ENCODE measurements at places on chromosomes 3 and 15.
A peak's percentile ranks its signal among the peaks of the same experiment; 100 is the strongest.

- DNase-seq: no peak
Measured at GRCh38 chr15:98799461-98800390, 151.4 kb downstream of the IGF1R start.

DNA sequence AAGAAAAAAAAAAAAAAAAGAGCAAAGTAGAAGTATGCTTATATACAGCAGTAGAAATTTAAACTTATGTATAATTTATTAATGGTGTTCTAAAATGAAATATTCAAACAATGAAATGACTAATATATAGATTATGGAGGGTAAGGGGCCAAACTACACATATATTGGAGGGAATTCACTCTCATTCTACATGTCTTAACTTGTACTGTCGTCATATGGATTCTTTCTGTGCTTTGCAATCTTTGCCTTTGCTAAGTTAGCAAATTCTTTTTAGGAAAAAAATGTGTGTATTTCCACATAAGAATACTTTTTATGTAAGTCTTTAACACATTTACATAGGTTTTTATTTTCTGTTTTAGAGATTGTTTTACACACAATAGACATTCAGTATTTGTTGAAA lies 118.9 kb upstream of the MBNL1 start:
- no peak for DNase-seq

- DNase-seq: no peak
Measured at GRCh38 chr15:50493625-50494024, 52.8 kb downstream of the USP50 start.

- no peak for DNase-seq
Measured at GRCh38 chr3:66828303-66828702, 169.8 kb upstream of the KBTBD8 start.

DNA sequence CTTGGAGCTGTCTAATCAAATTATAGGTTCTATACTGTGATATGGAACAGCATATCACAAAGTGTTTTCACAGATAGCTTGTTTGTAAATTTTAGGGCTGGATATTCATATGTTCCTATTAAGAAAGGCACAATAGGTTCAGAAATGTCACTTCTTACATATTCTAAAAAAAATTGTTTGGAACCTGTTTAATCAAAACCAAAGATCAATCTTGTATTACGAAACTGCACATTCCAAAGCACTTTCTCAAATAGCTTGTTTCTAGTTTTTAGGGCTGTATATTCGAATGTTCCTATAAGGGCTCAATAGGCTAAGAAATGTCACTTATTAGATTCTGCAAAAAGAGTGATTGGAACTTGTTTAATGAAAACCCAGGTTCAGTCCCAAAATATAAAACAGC lies 67.4 kb upstream of the OSBPL11 start:
- no peak for DNase-seq

DNA sequence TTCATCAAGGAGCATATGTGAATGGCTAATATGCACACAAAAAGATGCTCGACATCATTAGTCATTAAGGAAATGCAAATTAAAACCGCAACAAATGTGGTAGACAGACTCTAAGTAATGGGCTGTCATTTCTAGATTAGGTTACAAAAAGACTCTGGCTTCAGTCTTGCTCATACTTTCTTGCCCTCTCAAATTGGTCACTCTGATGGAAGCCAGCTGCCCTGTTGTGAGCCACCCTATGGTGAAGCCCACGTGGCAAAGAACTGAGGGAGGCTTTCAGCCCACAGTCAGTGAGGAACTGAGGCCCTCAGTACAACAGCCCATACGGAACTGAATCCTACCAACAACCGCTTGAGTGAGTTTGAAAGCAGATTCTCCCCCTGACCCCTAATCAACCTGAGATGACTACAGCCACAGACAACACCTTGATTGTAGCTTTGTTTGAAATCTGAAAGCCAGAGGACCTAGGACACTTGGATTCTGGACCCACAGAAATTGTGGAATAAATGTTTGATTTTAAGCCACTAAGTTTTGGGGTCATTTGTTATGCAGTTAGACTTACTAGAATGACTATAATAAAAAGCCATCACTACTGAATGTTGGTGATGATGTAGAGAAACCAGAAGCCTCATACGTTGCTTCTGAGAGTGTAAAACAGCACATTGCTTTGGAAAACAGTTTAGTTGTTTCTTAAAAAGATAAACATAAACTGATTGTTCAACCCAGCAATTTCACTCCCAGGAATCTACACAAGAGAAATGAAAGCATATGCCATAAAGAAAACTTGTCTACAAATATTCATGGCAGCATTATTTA lies 45.7 kb downstream of the EHHADH start:
- DNase-seq: peak; percentile 43

DNA sequence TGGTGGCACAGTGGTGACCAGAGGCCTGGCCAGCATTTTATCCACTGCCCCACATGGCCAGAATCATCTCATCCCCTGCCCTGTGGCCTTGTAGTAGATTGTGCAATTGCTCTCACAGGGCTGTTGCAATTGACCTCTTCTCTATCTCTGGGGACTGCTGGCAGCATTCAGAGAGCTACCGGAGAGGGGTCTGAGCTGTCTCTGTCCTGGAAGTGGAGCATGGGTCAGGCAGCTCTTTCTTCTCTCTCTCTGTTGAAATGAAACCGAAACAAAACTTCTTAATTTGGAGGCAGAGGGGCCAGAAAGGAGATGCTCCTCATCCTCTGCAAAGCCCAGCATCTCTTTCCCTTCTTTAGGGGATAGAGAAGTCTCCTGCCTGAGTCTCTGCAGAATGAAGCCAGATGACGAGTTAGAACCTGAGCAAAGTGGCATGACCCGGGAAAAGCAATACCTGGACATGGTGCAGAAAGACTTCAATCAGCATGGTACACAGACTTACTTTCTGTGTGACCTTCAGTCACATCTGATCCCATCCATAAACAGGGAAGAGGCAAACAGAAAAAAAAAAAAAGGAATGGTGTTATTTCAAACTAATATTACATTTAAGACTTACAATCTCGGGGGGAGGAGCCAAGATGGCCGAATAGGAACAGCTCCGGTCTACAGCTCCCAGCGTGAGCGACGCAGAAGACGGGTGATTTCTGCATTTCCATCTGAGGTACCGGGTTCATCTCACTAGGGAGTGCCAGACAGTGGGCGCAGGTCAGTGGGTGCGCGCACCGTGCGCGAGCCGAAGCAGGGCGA lies 144.5 kb upstream of the BCL6 start:
- DNase-seq: no peak

- no peak for DNase-seq
Measured at GRCh38 chr15:72585476-72586058, 68.9 kb upstream of the GOLGA6B start.

GRCh38 chr15:88018869-88019641 lies 237.5 kb downstream of the NTRK3 start:
- DNase-seq: peak; percentile 8

DNA sequence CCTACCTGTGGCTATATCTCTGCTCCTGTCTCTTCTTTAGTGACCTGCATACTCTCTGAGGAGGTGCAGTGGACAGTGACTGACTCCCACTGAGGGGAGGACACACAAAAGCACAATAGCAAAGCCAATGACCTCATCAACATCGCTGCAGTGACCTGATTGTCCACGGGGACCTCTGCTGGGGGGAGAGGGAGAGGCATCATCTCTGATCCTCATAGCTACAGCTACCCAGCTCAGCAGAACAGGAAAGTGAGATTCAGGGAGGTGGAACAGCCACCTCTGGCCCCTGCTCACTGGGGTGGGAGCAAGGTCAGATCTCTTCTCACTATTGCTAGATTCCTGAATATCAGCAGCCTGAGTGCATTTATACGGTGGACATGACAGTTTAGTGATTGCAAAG lies 179.2 kb downstream of the ATP10A start:
- no peak for DNase-seq

GRCh38 chr15:52256366-52256765 lies 39.2 kb downstream of the MYO5C start:
- peak; percentile 50 for DNase-seq

DNA sequence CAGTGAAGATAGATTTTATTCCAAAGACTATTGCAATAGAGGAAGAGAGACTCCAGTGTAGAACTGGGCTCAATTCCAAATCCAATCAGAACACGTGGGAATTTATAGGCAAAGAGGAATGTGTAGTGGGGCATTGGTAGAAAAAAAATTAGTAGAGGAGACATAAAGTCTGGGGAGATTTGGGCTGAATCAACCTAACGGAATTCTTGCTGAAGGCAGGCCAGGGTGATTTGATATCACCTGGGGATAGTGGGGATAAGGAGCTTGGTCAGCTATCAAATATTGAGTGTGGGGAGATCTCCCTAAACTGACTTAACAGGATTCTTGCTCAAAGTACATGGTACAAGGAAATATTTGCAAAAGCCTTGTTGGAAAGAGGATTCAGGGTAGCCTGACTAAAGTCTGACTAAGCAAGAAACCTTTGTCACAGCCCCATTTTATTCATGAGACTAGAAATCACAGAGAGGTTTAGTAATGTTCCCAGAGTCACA lies 29.6 kb downstream of the SST start:
- DNase-seq: no peak

GRCh38 chr3:4828279-4829030 lies 150.8 kb upstream of the BHLHE40 start:
- DNase-seq: no peak

All from AG09319 (cell line).